ENCODE measurements at places on chromosomes 2 and 18.

GRCh38 chr18:68215931-68216330 is 499.0 kb downstream of the TMX3 start:
- DNase-seq: no peak

- no peak for DNase-seq
Measured at GRCh38 chr2:241850544-241851324, 8.0 kb downstream of the PDCD1 start.

GRCh38 chr18:28767727-28768211 is 590.8 kb upstream of the CDH2 start:
- DNase-seq: no peak

- DNase-seq: no peak
Measured at GRCh38 chr2:152189622-152190495, 14.3 kb upstream of the STAM2 start.

DNA sequence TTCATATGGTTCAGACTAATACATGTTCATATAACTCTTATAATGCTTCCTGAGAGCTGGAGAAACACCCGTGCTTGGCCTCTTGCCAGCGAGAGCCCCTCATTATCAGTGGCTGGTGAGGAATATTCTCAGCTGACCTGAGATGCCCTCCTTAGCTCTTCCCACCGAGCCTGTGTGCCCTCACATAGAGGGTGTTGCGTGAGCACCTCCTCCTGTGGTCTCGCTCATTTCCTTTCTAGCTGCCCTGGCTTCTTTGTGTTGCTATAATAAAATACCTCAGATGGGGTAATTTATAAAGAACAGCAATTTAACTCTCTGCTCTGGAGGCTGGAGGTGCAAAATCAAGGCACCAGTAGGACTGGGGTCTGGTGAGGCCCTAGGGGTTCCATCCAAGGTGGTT is 80.5 kb upstream of the ALKAL2 start:
- DNase-seq: no peak

DNA sequence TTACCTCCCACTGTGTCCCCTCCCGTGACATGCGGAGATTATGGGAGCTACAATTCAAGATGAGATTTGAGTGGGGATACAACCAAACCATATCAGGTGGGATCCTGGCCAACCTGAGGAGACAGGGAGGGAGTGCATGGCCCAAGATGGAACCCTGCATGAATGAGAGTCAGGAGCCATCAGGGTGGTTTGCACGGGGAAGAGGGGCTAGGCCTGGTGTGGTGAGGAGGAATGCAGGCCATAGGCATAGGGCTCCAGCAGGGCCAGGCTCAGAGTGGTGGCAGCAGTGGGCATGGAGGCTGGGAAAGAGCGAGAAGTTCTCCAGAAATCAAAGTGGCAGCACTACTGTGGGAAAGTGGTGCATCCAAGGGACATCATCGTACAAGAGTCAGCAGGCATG is 74.0 kb upstream of the BCL2L11 start:
- no peak for DNase-seq

GRCh38 chr18:24031916-24032315 is 17.4 kb downstream of the TTC39C start:
- no peak for DNase-seq

- no peak for DNase-seq
Measured at GRCh38 chr2:99960790-99961189, 181.6 kb downstream of the AFF3 start.

- no peak for DNase-seq
Measured at GRCh38 chr2:233990261-233990798, 60.2 kb upstream of the SPP2 start.

GRCh38 chr2:105771836-105772235 is 27.1 kb downstream of the NCK2 start:
- no peak for DNase-seq

DNA sequence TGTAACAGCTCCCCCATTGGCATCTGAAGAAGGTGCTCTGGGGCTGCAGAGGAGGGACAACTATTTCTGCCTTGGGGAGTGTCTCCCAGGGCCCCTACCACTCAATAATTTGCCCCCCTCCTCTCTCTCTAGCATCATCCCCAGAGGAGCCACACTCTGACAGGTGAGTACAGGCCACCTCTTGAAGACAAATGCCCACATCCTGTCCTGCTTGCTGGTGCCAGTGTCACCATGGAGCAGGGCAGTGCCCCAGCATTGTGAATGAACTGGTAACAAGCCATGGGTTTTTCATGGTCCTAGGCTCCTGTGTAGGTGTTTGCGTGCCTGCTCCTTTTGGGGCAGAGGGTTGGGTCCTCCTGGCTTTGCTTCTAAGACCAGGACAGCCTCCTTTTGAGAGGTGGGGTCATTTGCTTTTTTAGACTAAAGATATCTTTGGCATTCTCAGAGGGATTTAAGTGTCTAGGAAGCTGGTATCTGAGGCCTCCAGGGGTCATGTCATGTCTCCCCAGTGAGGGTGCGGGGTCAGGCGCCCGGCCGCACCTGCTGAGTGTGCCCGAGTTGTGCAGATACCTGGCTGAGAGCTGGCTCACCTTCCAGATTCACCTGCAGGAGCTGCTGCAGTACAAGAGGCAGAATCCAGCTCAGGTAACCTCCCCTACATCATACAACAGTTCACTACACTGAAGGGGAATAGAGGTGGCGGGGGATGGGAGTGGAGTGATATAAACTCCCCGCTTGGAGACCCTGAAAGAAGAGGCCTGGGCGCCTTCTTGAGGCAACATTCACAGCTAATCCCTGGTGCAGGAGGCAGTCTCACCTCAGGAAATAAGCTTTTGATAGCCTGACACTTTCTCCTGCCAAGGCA is 1.8 kb downstream of the RETREG2 start:
- DNase-seq: no peak

DNA sequence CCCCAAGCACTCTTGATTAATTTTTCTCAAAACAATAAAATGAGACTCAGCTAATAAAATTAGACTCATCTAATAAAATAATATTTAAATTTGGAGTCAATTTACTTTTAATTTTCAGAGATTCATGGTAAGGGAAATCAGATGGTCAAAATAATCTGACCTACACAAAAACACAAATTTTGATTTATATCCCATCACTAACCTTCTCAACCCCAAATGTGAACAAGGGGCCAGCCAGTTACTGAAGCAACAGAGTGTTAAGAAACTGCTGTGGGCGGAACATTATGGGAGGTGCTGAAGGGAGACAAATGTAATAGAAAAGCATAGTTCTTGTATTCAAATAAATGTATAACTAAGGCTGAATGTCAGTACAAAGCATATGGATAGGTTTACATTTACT is 28.5 kb upstream of the PPP3R1 start:
- DNase-seq: no peak

DNA sequence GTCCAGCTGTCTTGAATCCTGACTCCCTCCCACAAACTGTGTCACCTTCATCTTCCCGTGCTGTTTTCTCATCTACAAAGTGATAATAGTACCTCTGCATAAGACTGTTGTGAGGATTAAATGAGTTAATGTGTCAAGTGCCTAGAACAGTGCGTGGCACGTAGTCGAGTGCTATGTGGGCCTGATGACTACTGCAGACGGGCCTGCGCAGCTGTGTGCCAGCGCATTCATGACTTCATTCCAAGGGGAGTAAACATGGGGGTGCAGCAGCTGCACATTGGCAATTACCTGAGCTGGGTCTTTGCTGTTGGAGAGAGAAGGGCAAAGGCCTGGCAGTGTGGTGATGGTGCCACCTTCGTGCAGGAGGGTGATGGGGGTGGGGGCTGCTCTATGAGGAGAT is 5.0 kb downstream of the TEX44 start:
- no peak for DNase-seq

GRCh38 chr2:237205043-237205541 is 119.4 kb downstream of the COPS8 start:
- DNase-seq: no peak

GRCh38 chr18:13574761-13575160 is 151.6 kb downstream of the FAM210A start:
- no peak for DNase-seq

GRCh38 chr2:121043061-121043826 is 241.8 kb downstream of the TFCP2L1 start:
- DNase-seq: no peak

- DNase-seq: no peak
Measured at GRCh38 chr2:174605687-174606086, 8.1 kb upstream of the WIPF1 start.

GRCh38 chr2:210363876-210364275 is 48.9 kb upstream of the MYL1 start:
- no peak for DNase-seq

GRCh38 chr2:20642055-20642971 is 8.6 kb downstream of the HS1BP3 start:
- no peak for DNase-seq

DNA sequence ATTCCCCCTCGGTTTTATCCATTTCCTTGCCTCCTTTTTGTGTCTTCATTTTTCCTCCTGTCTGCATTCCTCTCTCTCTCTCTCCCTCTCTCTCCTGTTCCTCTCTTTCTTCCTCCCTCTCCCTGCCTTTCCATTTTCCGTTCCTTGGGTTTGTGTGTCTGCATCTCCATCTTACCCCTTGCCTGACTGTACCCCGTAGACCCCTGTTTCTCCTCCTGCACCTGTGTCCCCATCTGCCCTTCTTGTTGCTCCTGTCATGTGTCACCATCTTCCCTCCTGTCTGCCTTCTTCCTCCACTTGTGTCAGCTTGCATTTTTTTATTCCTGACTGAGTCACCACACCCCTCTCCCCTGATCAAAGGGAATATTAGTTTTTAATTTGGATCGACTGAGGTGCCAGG is 1.8 kb downstream of the CDK5R2 start:
- no peak for DNase-seq

- no peak for DNase-seq
Measured at GRCh38 chr18:8814206-8814605, 108.8 kb downstream of the MTCL1 start.

DNA sequence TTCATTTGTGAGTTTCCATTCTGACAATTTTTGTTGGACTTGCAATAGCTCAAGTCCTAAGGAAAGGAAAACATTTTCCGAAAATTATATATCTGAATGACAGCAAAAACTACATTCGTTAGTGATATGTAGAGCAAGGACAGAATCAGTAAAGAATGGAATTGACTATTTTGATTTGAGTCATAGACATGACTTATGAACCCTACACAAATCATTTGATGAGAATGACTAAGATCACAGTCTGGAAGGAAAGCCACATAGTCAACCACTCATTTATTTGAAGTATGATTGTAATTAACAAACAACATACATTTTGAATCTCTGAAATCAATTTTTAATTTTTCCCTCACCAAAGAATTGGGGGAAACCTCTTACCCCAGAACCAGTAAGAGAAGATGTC is 231.6 kb upstream of the CRIM1 start:
- DNase-seq: no peak

DNA sequence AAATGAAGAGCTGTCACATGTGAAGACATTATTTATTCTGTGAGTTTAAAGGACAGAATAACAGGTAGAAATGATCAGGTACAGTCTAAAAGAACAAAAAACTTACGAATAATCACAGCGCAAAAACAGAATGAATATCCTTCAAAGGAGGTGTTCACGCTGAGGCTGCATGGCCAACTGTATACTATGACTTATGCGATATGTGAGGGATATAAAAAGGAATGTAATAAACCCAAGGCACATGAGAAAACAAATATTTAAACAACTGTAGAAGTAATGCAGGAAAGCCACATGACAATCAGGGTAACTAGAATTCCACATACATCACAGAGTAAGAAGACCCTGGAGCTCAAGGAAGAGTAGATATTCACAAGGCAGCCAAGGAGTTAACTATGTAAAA is 81.3 kb downstream of the RTTN start:
- no peak for DNase-seq

- no peak for DNase-seq
Measured at GRCh38 chr2:191064590-191064989, 50.6 kb upstream of the STAT1 start.

DNA sequence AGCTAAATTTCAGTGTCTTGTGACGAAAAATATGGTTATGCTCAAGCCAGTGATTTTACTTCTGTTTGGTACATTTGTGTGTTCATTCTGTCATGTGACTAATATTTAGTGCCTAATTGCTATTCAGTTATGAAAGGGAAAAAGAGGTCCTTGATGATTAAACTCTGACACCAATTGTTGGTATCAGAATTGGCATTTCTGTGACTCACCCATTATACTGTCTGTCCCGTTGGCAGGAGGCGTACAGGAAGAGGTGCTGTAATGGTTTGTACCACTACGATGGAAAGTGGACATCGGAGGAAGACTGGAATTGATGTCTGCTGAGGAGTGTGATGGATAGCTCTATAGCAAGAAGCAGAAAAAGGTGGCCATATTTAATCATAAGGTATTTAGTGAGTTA is 310.4 kb upstream of the CCDC68 start:
- DNase-seq: no peak

- DNase-seq: no peak
Measured at GRCh38 chr2:164782323-164782722, 59.3 kb downstream of the COBLL1 start.

GRCh38 chr2:43438342-43438741 is 157.5 kb downstream of the THADA start:
- no peak for DNase-seq

DNA sequence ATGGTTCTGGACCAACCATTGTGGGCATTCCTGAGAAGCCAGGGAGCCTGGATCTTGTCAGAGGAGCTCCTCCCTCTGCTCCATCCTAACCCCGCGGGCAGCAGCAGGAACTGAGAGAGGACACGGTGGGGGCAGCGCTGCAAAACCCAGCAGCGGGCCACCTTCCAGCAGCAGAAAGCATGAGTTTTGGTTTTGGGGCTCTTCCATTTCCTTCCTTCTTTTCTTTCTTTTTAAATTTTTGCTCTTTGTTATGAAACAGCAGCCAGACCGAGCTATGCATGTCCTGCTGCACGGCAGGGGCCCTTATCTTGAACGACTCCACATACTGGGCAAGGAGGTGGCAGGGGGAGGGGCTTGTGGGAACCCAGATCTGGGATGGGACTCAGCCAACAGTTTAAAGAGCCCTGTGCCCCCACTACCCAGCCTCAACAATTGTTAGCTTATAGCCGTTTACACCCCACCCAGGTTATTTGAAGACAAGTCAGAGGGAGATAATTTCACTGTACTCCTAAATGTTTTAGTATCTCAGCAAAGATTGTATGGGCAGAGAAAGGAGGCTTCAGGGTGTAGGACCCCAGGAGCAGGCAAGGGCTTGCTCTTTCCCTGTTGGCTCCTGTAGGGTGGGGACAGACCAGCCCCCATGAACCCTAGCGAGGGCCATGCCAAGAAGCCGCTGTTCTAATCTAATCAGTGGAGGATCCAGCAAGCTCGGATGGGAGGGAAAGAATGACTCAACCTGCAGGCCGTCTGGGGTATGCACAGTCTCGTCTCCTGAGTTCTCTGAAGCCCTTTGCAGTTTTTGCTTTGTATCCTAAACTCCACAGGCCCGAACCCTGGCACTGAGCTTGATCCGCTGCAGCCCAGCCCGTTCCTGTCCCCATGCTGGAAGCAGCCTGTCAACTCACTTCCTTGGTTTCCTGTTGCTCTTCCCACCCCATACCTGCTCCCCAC is 75.3 kb downstream of the LRRFIP1 start:
- DNase-seq: no peak

- no peak for DNase-seq
Measured at GRCh38 chr2:238692562-238692961, 155.3 kb upstream of the TWIST2 start.
